Activated CD8-positive, alpha-beta T cell treated with anti-CD3 and anti-CD28 coated beads, Interleukin-2, amount 10 ng/mL, durations not matched to agents 7 days and 5 days (primary cell): ENCODE measurements at places on chromosomes 7 and 10.

- H3K27me3 ChIP-seq: no peaks in the 10 kb centered on the region
- DNase-seq: no peak
- no peak overlapping the region for H3K4me3 ChIP-seq
- H3K36me3 ChIP-seq: no peaks in the 10 kb centered on the region
These were observed 113.4 kb downstream of the GPR37 start for GRCh38 chr7:124652237-124652636.

GRCh38 chr10:7559386-7559785 lies 107.4 kb downstream of the ITIH5 start:
- H3K36me3 ChIP-seq: no peaks in the 10 kb centered on the region
- H3K27ac ChIP-seq: no peak overlapping the region
- no peak for DNase-seq

- H3K27me3 ChIP-seq: peaks cover 69% of the 10 kb centered on the region
- no peaks in the 10 kb centered on the region for H3K36me3 ChIP-seq
- H3K27ac ChIP-seq: no peak overlapping the region
- DNase-seq: no peak
- peaks cover 6% of the 10 kb centered on the region for H3K4me1 ChIP-seq
These were observed 8.9 kb upstream of the LBX1 start for GRCh38 chr10:101237982-101238731.

DNA sequence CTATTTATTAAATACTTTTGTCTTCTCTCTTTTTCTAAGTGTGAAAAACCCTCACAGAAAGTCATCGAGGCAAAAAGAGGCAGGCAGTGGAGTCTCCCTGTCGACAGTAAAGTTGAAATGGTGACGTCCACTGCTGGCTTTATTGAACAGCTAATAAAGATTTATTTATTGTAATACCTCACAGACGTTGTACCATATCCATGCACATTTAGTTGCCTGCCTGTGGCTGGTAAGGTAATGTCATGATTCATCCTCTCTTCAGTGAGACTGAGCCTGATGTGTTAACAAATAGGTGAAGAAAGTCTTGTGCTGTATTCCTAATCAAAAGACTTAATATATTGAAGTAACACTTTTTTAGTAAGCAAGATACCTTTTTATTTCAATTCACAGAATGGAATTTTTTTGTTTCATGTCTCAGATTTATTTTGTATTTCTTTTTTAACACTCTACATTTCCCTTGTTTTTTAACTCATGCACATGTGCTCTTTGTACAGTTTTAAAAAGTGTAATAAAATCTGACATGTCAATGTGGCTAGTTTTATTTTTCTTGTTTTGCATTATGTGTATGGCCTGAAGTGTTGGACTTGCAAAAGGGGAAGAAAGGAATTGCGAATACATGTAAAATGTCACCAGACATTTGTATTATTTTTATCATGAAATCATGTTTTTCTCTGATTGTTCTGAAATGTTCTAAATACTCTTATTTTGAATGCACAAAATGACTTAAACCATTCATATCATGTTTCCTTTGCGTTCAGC lies 43.4 kb downstream of the TARP start:
- peak overlapping the region; percentile 46 for H3K27ac ChIP-seq
- H3K27me3 ChIP-seq: no peaks in the 10 kb centered on the region
- no peak for DNase-seq
- H3K4me1 ChIP-seq: peaks cover 87% of the 10 kb centered on the region
- H3K36me3 ChIP-seq: peaks cover 63% of the 10 kb centered on the region

- DNase-seq: no peak
- no peaks in the 10 kb centered on the region for H3K36me3 ChIP-seq
- no peak overlapping the region for H3K27ac ChIP-seq
- no peaks in the 10 kb centered on the region for H3K27me3 ChIP-seq
These were observed 582.1 kb downstream of the PTPRN2 start for GRCh38 chr7:158005531-158005930.

DNA sequence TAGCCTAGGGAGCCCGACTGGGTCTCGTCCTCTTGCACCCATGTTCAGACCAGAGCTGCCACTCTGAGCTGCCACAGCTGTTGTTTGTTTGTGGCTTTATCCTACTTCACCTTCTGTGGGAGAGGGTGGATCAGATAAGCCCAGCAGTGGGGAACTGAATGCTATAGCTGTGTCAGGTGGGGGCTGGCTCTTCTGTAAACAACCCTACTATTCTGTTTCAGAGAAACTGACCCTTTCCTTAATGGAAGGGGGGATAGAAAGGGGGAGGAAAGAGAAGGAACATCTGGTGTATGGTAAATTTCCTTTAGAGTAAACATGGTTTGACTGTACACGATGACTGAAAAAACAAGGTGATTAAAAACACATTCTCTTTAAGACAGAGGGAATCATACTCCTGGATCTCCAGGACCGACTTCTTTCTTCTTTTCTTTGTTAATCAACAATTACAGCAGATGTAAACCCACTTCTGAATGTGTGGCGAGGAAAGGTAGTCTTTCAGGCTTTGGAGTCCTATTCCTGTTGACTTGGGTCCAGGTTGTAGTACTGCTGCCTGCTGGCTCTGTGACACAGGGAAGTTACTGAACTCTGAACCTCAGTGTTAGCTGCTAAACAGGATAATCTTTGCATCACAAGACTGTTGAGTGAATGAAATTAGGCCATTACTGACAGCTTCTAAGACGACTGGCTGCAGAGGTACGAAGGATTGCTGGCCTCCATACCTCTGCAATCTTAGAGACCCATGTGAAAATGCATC lies 6.0 kb downstream of the PRXL2A start:
- no peak for DNase-seq
- no peaks in the 10 kb centered on the region for H3K36me3 ChIP-seq
- H3K4me1 ChIP-seq: peaks cover 15% of the 10 kb centered on the region

DNA sequence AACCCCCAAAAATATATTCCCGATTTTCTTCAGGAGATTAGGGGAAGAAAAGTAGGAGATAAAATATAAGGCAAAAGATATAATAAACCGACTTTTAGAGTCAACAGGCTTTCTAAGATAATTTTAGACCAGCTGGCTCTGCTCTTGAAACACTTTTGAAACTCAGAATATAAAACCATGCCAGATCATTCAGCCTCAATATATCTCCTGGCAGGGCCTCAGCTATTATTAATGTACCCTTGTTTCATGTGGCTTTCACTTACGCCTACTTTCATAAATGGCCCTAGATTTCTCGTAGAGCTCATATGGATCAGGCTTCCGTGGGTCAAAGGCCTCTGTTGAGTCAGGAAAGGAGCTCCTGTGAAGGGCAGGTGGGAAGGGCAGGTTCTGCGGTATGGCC lies 396.0 kb downstream of the PHTF2 start:
- no peak for DNase-seq
- H3K4me3 ChIP-seq: no peak overlapping the region
- no peak overlapping the region for H3K27ac ChIP-seq
- no peaks in the 10 kb centered on the region for H3K36me3 ChIP-seq

GRCh38 chr7:155298288-155298833 lies 683 bp downstream of the INSIG1 start:
- peak overlapping the region; percentile 97 for H3K27ac ChIP-seq
- peak overlapping the region; percentile 95 for H3K4me3 ChIP-seq
- peaks cover 46% of the 10 kb centered on the region for H3K36me3 ChIP-seq
- DNase-seq: no peak

DNA sequence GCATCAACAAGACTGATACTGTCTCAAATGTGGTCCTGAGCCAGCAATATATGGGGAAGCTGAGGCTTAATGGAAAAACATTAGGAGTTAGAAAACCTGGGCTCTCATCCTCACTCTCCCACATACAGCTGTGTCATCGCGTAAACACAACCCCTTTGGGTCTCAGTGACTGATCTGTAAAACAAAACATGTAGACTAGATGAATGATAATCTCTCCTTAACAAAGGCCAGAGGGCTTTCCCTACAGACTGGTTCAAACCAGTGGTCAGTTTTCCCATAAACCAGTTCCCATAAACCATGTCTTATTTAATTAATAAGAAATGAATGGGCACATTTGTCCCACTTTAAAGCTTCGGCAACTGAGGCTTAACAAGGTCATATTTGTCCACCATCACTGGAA lies 48.1 kb downstream of the OSBPL3 start:
- no peak for DNase-seq
- no peaks in the 10 kb centered on the region for H3K27me3 ChIP-seq
- no peak overlapping the region for H3K4me3 ChIP-seq
- H3K36me3 ChIP-seq: peaks cover 56% of the 10 kb centered on the region

GRCh38 chr10:35998026-35998425 lies 355.9 kb upstream of the FZD8 start:
- H3K4me1 ChIP-seq: no peaks in the 10 kb centered on the region
- H3K36me3 ChIP-seq: no peaks in the 10 kb centered on the region
- no peak for DNase-seq
- H3K4me3 ChIP-seq: no peak overlapping the region
- no peak overlapping the region for H3K27ac ChIP-seq
- no peaks in the 10 kb centered on the region for H3K27me3 ChIP-seq

GRCh38 chr10:12608761-12609160 lies 259.4 kb downstream of the CAMK1D start:
- DNase-seq: no peak
- no peaks in the 10 kb centered on the region for H3K27me3 ChIP-seq
- no peaks in the 10 kb centered on the region for H3K36me3 ChIP-seq

- H3K4me1 ChIP-seq: peaks cover 3% of the 10 kb centered on the region
- no peak overlapping the region for H3K4me3 ChIP-seq
- H3K27me3 ChIP-seq: peaks cover 3% of the 10 kb centered on the region
- H3K36me3 ChIP-seq: no peaks in the 10 kb centered on the region
- DNase-seq: no peak
These were observed 10.8 kb downstream of the PARD3 start for GRCh38 chr10:34804306-34804705.

DNA sequence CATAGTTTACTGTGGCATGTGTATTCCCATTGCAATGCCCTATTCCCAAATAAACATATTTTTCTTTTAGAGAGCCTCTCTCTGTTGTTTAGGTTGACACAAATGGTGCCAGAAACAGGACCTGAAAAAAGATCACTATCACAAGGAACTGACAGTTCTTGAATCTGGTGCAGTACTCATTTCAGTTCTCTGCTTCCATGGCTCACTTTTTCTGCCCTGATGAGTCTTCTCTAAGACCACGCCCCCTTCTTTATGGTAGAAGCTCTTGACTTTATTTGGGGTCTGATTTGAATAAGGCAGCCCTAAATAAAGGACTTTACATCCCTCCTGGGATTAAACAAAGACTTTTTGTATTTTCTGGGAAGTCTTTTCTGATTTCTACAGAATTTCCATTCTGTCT lies 3.5 kb upstream of the CCDC126 start:
- H3K27ac ChIP-seq: no peak overlapping the region
- no peak overlapping the region for H3K4me3 ChIP-seq
- H3K4me1 ChIP-seq: peaks cover 30% of the 10 kb centered on the region
- no peaks in the 10 kb centered on the region for H3K27me3 ChIP-seq
- peaks cover 3% of the 10 kb centered on the region for H3K36me3 ChIP-seq

DNA sequence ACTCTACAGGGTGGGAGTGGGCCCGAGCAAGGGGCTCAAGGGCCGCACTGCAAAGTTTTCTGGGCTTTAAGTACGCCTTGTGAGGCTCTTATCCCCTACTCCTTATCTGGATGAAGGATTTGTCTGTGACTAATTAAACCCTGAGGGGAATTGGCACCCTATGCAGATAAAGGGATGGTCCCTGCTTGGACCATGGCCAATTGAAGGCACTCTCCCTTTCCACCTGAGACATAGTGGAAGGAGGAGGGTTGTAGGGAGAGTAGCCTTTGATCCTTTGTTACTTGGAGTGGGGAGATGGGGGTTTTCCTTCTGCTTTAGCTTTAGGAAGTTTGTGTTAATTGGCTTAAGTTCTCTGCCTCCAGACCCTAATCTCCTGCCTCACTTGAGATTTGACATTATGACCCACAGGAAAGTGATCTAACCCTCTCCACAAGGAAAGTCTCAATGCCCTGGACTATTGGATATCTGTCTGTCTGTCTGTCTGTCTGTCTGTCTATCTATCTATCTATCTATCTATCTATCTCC lies 1158.8 kb upstream of the SORCS1 start:
- no peak overlapping the region for H3K4me3 ChIP-seq
- DNase-seq: no peak
- no peak overlapping the region for H3K27ac ChIP-seq
- no peaks in the 10 kb centered on the region for H3K36me3 ChIP-seq
- no peaks in the 10 kb centered on the region for H3K27me3 ChIP-seq

GRCh38 chr7:127962589-127963361 lies 68.5 kb downstream of the LRRC4 start:
- no peak overlapping the region for H3K4me3 ChIP-seq
- no peak overlapping the region for H3K27ac ChIP-seq
- no peaks in the 10 kb centered on the region for H3K27me3 ChIP-seq
- peaks cover 16% of the 10 kb centered on the region for H3K36me3 ChIP-seq

- DNase-seq: no peak
- no peaks in the 10 kb centered on the region for H3K4me1 ChIP-seq
- no peak overlapping the region for H3K27ac ChIP-seq
- no peaks in the 10 kb centered on the region for H3K36me3 ChIP-seq
These were observed 243.0 kb downstream of the PLXDC2 start for GRCh38 chr10:20059084-20059835.

DNA sequence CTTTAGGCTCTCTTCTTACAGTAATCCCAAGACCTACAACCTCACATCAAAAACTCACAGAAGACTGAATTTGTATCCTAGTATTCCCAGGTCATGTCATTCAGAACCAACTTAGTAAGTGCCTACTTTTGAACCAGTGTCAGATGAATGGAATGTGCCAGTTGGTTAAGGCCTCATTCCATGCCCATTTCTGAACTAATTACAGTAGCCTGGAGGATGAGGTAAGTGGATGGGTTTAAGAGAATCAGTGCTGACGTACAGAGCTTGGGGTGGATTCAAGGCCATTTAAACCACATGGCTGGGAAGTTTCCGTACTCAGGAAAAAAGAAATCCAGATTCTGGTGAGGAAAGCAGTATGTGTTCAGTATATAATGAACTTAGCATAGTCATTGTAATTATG lies 21.9 kb upstream of the FOXP2 start:
- H3K4me1 ChIP-seq: no peaks in the 10 kb centered on the region

DNA sequence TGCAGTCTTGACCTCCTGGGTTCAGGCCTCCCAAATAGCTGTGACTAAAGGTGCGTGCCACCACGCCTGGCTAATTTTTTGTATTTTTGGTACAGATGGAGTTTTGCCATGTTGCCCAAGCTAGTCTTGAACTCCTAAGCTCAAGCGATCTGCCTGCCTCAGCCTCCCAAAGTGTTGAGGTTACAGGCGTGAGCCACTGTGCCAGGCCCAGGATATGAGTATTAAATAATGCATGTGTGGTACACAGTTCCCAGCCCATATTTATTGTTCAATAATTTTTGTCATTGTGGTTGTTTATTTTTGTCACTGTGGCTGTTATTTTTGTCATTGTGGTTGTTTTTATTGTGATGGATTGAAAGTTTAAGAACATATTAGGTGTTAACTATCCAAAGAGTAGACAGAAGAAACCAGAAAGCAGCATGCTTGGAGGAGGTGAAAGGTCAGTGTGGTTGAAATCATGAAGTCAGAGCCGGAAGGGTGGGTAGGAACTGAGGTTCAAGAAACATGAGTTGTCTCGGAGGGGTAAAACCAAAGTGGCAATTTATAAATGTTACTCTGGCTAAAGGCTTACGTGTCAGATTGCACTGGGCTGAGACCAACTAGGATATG lies 45.0 kb downstream of the MRC1 start:
- H3K4me3 ChIP-seq: no peak overlapping the region
- H3K27me3 ChIP-seq: no peaks in the 10 kb centered on the region
- DNase-seq: no peak
- H3K36me3 ChIP-seq: no peaks in the 10 kb centered on the region

- no peak overlapping the region for H3K27ac ChIP-seq
- no peaks in the 10 kb centered on the region for H3K36me3 ChIP-seq
- no peak for DNase-seq
- no peak overlapping the region for H3K4me3 ChIP-seq
These were observed 51.9 kb upstream of the ABLIM1 start for GRCh38 chr10:114709984-114710383.

GRCh38 chr7:134957005-134957404 lies 29.3 kb upstream of the AGBL3 start:
- H3K4me3 ChIP-seq: no peak overlapping the region
- no peak overlapping the region for H3K27ac ChIP-seq
- no peaks in the 10 kb centered on the region for H3K27me3 ChIP-seq
- DNase-seq: no peak
- H3K4me1 ChIP-seq: peaks cover 2% of the 10 kb centered on the region
- no peaks in the 10 kb centered on the region for H3K36me3 ChIP-seq
